NCI-H2081 treated with DMSO at 0.1 percent for 48 hours (cell line): ENCODE measurements at places on chromosomes 2 and 18.

- DNase-seq: no peak
Observed at GRCh38 chr2:226580403-226580802, 219.2 kb downstream of the IRS1 start.

GRCh38 chr2:153477636-153478288, 800 bp downstream of the RPRM start:
- DNase-seq: no peak

DNA sequence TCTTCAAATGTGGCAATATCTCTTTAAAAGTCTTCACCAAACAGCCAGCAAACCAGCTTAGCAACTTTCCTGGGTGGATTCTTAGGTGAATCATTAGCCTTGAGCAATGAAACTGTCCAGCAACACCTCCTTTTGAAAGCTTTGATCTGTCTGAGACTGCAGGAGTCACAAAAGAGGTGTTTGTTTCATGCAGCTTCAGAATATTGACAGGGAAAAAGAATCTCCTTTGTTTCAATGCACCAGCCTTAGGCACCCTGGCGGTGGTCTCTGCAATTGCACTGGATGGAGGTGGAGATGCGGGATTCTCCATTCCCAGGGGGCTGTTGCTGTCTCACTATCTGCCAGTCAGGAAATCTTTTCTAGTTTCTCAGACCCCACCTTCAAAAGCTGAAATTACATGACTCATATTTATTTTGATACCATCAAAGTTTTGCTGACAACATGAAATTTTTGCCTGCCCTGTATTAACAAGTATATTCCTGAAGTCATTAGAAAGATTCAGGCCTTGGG, 76.0 kb upstream of the DSG1 start:
- no peak for DNase-seq

GRCh38 chr2:145394181-145394580, 874.3 kb upstream of the ZEB2 start:
- DNase-seq: no peak

DNA sequence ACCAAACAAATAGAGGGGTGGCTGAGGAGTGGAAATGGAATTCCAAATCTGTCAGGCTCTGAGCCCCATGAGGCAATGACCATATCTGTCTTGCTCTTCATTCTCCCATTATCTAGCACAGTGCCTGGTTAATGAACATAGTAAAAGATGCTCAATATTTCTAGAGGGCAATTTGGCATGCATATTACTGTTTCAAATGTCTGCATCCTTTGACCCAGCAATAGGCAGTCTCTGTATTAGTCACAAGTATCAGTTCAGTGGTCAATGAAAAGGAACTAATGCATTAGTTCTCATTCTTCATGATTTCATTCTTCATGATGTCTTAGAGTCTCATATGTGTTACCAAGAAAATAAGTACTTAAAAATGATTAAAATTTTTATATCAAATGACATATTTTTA, 28.4 kb upstream of the MALL start:
- no peak for DNase-seq

GRCh38 chr2:203870481-203870880, 2.9 kb downstream of the CTLA4 start:
- DNase-seq: no peak
